Peyer's patch (tissue), 4 donors: ENCODE measurements at places on chromosomes 2 and 18. TPM values are rescaled to one million over a fixed set of nuclear protein-coding genes. Genes with fewer than 3 reads are reported as not detected.

- DNase-seq, result no peak
Observed at GRCh38 chr2:176415174-176415895, 146.1 kb downstream of the MTX2 start.

GRCh38 chr18:58997811-58998337 is 133.2 kb downstream of the ZNF532 start:
- DNase-seq, result no peak

DNA sequence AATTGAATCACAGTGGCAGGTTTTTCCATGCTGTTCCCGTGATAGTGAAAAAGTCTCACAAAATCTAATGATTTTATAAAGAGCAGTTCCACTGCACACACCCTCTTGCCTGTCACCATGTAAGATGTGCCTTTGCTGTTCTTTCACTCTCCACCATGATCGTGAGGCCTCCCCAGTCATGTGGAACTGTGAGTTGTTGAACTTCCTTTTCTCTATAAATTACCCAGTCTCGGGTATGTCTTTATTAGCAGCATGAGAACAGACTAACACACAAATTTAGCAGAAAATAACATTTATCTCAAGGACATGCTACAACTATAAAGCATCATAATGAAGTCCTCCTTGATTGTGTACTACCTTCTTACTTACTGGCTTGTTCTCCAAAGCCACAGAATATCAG is 1526.0 kb downstream of the LRP1B start:
- DNase-seq, result no peak

DNA sequence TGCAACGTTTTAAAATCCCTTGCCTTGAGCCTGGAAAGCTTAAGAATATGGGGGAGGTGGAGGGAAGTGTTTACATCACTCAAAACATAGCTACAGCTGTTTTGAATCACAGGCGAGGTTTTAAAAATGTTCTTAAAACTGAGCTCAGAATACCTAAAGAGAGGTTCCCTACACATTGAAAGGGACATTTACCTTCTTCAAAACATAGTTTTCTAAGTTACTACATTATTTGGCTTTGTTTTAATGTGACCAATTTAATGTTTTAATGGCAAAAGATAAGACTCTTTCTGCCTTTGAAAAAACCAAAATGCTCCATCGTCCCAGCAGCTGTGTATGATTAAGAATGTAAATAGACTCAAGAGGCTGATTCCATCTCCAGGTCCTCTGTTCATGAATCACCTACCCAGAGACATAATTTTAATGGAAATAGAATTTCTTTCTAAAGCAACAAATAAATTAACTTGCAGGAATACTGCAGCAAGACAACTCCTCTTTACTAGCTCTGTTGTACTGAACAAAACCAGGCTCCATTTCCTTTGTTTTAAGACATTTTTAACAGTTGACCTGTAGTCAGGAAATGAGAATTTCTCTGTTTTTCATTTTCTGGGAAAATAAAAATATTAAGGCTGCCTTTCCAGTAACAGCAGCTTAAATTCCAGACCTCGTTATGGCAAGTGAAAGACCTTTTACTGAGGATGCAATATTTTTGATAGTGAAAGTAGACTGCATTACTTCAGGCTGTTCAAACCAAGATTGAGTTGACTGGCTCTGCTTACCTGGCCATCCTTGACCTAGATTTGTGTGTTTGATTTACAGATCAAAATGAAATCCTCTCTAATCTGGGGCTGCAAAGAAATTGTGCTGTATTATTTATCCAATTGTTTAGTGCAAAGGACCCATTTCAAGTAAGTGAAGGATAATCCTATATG is 33.7 kb upstream of the WDR75 start:
- DNase-seq, result no peak

GRCh38 chr18:70522183-70522680 is 233.4 kb downstream of the SOCS6 start:
- DNase-seq, result no peak

DNA sequence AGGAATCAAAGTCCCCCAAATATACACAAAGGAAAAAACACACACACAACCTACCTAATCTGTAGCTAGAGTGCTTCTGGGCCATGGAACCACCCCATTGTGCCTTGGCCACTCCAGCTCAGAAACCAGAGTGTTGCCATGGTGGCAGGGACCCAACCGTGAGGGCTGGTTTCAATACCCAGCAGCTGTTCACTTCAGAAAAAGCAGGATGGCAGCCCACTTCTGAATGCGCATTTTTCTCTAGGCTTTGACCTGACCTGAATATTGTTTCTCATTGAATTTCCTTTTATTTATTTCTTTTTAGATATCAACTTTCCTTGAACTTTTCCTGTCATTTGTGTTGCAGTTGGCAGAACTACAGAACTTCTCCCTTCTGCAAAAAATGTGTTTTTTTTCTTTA is 43.0 kb upstream of the EHBP1 start:
- no peak for DNase-seq

The DNAH7 gene
- 2.5 TPM for total RNA-seq

The DTNA gene
- 6.7 TPM for total RNA-seq

The SERPINB11 gene
- not detected for total RNA-seq

The GNAL gene
- total RNA-seq, result 4.6 TPM
